Sciatic nerve (tissue), 2 donors: ENCODE measurements at places on chromosomes 2 and 18.

DNA sequence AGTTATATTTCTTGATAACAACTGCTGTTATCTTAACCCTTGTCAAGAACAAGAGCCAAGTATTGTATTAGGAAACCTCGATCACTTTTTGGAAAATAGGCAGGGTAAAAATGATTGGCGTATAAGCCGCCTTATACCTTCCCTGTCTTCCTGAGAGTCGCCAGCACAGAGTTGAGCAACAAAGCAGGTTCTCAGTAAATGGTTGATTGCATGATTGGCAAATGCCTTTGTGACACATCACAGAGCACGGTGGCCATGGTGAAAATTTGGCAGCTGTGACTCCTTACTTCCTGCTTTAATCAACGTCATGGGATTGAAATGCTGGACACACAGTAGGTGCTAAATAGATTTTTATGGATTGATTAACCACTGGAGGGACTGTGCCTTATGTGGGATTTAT lies 3.9 kb upstream of the KLHL29 start:
- no peak for DNase-seq

GRCh38 chr2:20187331-20187730 lies 37.6 kb downstream of the SDC1 start:
- no peak for DNase-seq

DNA sequence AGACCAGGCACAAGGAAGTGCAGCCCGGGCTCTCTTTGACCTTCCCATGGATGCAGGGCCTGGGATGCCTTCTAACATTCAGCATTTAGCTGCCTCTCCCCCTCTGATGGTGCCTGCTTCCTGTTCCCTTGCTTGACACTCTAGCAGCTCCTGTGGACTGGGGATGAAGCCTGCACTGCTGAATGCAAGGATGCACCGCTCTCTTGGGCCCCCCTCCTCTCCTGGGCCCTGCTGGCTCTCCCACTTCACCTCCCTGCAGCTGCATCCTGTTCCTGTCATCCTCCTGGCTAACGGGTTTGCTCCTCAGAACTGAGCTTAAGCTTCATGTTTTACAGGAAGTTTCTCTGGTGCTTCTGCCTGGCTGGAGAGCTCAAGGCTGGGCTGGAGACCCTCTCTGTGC lies 254.1 kb downstream of the TSN start:
- no peak for DNase-seq

DNA sequence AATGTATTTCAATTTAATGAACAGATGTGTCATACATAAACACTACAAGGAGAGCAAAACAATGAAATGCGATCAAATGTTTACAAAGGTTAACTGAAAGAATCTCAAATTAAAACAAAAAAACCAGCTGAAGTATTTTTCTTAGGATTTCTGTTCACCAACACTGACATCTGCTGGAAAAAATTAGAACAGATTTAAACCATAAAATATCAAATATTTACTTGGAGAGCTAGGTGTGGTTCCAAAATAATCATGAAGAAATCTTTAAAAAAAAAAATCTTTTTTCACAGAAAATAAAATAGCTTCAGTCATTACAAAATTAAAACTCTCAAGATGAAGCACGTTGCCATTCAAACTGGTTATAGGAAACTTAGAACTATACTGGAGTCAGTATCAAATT lies 13.8 kb downstream of the MMADHC start:
- DNase-seq, result no peak

GRCh38 chr2:58727981-58728656 lies 487.0 kb upstream of the FANCL start:
- no peak for DNase-seq

DNA sequence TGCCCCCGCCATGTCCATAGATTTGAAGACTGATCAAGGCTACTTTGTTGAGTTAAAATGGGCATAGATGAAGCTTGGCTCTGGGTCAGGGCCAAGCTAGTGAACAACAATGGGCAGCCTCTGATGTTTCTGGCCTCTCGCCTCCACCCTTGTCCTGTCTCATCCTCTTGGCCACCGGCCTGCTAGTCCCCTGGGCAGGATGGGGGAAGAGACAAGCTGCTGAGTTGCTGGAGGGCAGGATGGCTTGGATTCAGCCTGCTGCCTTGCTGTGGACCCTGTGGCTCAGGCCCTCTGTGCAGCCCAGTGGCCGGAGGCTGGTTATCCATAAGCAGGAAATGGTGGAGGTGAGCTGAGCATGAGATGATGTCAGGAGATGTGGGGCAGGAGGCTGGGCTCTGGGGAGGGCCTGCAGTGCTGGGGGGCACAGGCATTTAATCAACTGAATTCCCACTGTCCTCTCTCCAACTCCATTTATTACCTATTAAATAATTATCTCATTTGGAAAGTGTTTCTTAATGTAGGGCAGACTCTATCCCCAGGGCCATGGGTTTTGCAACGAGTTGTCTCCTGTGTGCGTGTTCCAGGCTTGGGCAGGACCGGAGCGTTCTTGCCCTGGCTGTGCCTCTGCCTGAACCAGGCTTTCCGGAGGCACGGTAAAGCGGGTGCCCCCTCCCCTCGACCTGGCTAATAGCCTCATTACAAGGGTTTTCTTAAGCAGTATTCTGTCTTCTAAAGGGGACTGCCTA lies 122.9 kb downstream of the GLI2 start:
- peak; percentile 49 for DNase-seq

DNA sequence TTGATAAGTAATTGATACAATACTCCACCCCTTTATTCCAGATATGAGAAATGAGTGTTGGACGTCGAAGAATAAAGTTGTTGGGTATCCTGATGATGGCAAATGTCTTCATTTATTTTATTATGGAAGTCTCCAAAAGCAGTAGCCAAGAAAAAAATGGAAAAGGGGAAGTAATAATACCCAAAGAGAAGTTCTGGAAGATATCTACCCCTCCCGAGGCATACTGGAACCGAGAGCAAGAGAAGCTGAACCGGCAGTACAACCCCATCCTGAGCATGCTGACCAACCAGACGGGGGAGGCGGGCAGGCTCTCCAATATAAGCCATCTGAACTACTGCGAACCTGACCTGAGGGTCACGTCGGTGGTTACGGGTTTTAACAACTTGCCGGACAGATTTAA lies 26.3 kb downstream of the B3GNT2 start:
- no peak for DNase-seq

GRCh38 chr18:58105206-58105887 lies 61.3 kb downstream of the NEDD4L start:
- no peak for DNase-seq

DNA sequence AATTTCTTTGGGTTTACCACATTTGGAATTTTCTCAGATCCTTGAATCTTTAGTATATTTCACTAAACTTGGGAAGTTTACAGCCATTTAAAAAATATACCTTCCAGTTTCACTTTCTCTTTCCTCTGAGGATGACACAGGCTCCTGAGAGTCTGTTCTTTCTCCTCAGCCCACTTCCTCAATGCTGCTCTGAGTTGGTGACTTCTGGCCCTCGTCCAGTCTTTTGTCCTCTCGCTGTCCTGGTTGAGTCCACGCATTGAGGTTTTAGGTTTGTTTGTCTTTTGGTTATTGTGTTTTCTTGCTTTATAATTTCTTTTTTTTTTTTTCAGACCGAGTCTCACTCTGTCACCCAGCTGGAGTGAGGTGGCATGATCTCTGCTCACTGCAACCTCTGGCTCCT lies 40.7 kb upstream of the GALR1 start:
- no peak for DNase-seq

GRCh38 chr18:38450876-38451275 lies 885.3 kb upstream of the CELF4 start:
- DNase-seq, result no peak

DNA sequence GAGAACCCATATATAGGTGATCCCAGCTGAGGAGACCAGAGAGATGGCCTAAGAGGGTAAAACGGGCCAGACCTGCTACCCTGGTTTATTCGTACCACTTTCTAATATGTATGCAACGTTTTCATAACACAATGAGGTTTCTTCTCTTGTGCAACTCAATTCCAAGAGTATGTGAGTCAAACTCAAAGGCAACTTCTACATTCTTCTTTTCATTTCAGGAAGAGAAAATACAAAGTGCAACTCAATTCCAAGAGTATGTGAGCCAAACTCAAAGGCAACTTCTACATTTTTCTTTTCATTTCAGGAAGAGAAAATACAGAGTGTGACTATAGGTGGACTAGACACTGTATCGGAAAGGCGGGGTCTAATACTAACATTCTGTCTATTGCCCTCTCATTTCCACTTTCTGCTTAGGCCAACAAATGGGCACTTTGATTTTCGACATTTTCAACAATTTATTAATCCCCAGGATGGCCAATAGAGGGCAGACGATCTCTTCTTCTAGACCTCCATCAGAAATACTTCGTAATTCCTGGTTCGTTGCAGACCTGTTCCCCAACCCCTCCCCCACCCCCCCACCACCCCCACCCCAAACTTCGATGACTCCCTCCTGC lies 3.7 kb upstream of the CRIM1 start:
- no peak for DNase-seq

- no peak for DNase-seq
Measured at GRCh38 chr2:43298500-43298899, 72.1 kb upstream of the ZFP36L2 start.

- DNase-seq, result no peak
Measured at GRCh38 chr18:35268821-35269220, 21.2 kb downstream of the ZSCAN30 start.

- DNase-seq, result no peak
Measured at GRCh38 chr2:159125858-159126257, 157.4 kb downstream of the TANC1 start.

- no peak for DNase-seq
Measured at GRCh38 chr2:134642938-134643337, 75.9 kb downstream of the TMEM163 start.

GRCh38 chr18:63397349-63397748 lies 24.9 kb downstream of the VPS4B start:
- DNase-seq, result no peak

DNA sequence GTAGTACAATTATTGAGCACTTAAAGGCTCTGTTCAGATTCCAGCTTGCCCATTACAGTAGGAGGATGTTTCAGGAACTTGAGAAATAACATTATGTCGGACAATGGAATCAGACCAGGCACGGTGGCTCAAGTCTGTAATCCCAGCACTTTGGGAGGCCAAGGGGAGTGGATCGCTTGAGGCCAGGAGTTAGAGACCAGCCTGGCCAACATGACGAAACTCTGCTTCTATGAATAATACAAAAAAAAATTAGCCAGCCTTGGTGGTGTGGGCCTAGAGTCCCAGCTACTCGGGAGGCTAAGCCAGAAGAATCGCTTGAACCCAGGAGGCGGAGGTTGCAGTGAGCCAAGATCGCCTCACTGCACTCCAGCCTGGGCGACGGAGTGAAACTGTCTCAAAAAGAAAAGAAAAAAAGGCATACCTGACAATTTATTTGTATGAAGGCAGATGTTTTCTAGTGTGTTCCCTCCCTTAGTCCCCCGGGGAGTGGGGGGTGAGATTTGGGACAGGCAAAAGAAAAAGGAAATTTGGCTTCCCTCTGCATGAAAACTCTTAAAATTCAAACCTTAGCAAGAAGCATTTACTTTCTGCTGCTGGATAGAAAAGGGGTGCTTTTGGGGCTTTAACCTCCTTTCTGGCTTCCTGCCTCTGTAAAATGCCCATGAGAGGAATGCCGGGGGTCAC lies 13.7 kb upstream of the ZNF532 start:
- DNase-seq, result no peak

DNA sequence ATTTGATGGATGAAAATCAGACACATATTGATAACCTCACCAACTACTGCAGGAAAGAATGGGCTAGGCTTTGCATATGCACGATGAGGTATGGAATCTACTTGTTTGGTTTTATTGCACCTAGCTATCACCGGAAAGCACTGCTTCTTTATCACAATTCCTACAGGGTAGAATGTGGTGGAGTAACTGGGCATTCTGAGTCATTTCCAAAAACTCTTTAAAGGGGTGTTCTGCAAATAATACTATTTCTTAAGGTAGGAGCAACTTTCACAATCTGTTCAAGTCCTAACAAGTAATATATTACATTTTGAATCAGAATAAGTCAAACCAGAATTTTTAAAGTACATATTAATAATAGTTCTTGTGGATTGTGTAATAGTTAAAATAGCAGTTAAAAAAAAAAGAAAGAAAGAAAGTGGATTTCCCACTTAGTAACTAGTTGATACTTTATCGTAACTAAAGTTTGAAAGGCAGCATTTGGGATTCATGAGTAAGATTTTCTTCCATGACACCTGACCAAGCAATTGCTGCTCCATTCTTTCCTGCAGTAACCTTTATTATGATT lies 40.5 kb downstream of the INO80C start:
- no peak for DNase-seq

- DNase-seq, result no peak
Measured at GRCh38 chr2:105581555-105581944, 163.2 kb upstream of the NCK2 start.

- DNase-seq, result no peak
Measured at GRCh38 chr2:230916218-230916617, 8.8 kb downstream of the GPR55 start.

DNA sequence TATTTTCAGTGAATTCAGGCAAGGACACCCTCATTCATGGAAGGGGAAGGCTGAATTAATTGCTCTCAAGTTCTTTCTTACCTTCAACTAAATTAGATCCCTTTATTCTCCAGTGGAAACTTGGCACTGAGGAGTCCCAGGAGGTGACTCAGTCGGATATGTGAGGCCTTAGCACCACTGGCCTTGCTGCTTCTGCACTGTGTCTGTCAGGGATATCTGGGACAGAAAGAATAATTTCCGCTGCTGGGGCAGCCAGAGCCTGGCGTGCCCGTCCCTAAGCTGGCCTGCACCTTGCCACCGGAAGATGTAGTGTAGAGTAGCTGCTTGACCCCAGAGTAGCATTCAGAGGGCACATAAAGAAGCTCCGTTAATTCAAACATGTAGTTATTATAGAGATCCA lies 53.4 kb downstream of the LIMS1 start:
- no peak for DNase-seq

DNA sequence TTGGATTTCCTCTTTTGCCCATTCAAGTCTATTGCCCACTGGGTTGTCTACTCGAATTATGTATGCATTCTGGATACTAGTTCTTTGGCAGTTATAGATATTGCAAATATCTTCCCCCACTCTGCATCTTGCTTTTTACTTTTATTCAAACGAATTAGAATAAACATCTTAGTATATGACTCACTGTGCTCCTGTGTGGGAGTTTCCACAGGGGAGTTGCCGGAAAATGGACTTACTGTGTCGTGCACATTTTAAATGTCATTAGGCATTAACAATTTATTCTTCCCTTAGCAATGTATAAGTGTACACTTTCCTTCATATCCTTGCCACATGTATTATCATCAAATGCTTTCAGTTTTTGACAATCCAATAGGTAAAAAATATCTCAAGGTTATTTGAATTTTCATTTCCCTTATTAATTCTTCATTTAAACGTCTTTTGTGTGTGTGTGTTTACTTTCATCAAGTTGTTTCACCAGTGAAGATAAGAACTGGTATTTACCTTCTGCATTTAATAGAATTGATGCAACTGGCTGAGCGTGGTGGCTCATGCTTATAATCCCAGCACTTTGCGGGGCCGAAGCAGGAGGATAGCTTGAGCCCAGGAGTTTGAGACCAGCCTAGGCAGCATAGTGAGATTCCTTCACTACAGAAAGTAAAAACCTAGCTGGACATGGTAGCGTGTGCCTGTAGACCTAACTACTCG lies 4.6 kb upstream of the UGT1A5 start:
- no peak for DNase-seq

- no peak for DNase-seq
Measured at GRCh38 chr2:230862292-230862691, 2.5 kb upstream of the ITM2C start.

GRCh38 chr18:47204908-47205522 lies 28.9 kb upstream of the IER3IP1 start:
- no peak for DNase-seq

- no peak for DNase-seq
Measured at GRCh38 chr2:207416111-207416510, 113.7 kb upstream of the CREB1 start.
